Stimulated activated CD8-positive, alpha-beta memory T cell treated with anti-CD3 and anti-CD28 coated beads, Interleukin-12 subunit alpha, Interleukin-12 subunit beta, amount 100 ng/mL, for 4 hours (primary cell): ENCODE measurements at places on chromosomes 6 and 20.

- DNase-seq, result no peak
Observed at GRCh38 chr6:13494137-13494536, 6.7 kb upstream of the GFOD1 start.

GRCh38 chr20:19921284-19921793 lies 95.8 kb upstream of the NAA20 start:
- DNase-seq, result no peak

GRCh38 chr6:37818536-37819176 lies 871 bp upstream of the ZFAND3 start:
- peak; percentile 88 for DNase-seq

DNA sequence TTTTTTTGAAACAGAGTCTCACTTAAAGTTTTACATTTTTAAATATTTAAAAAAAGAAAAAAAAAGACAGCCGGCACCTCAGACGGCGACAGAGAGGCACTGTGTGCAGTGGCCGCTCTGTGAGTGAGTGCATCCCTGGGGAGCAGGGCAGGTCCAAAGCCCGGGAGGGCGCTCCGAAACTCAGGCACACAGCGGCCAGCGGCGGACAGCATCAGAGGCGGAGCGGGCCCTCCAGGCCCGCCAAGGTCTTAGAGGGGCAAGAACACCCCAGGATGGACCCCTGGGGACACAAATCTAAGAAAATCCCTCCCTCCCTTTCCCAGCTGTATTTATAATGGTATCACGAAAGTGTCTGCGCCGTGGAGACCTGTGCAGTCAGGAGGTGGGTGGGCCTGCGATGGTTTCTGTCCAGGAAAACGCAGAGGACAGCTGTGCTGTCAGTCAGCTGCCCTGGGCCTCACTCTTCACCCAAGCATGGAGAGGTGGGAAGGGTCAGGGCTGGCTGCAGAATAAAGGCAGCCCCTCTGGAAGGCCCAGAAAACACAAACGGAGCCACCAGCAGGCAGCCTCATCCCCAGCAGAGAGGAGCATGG lies 43.8 kb downstream of the TAF4 start:
- no peak for DNase-seq

- no peak for DNase-seq
Observed at GRCh38 chr20:19943061-19943521, 74.1 kb upstream of the NAA20 start.

GRCh38 chr6:146548898-146549374 lies 5.3 kb downstream of the RAB32 start:
- no peak for DNase-seq

DNA sequence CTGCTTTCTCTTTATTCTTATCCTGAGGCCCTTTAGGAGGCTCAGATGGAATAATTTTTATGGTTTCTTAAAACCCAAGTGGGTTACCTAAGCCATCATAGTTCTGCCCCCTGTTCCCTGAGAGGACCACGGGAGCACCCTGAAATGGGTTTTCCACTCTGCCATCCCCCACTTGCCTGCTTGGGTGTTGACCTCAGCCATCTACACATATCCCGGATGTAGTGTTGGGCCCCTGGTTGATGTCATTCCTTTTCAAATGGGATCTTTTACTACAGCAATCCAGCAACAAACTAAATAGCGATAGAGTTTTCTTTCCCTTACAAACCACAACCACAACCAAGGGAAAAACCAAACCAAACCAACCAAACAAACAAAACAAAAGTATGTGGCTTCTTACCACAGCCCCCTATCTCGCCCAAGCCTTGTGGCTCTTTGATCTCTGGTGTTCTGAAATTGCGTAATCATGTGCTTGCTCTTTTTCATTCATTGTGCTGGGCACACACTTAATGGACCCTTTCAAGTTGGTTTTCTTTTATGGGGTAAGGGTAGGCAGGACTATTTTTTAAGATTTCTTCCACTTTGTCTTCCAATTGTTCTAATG lies 154.9 kb downstream of the ESR1 start:
- no peak for DNase-seq

- DNase-seq, result no peak
Observed at GRCh38 chr6:149363154-149363553, 36.9 kb upstream of the SUMO4 start.

GRCh38 chr6:155196911-155197310 lies 66.9 kb upstream of the CLDN20 start:
- no peak for DNase-seq

DNA sequence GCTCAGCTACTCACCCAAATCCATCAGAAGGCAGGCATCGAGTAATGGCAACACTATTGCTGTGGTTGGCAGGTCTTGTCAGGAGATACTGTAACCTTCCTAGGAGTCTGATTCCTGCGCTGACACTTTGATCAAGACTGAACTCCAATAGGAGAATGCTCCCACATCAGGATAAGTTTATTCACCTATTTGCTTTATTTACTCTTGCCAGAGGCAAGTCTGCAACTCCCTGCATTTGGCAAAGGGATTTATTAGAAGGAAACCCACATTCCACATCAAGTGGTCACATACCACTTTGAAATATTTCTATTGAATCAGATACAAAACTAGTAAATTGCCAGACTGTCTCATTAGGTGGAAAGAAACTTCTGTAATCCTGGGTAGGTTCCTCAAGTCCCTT lies 43.5 kb downstream of the ZFAND3 start:
- no peak for DNase-seq

DNA sequence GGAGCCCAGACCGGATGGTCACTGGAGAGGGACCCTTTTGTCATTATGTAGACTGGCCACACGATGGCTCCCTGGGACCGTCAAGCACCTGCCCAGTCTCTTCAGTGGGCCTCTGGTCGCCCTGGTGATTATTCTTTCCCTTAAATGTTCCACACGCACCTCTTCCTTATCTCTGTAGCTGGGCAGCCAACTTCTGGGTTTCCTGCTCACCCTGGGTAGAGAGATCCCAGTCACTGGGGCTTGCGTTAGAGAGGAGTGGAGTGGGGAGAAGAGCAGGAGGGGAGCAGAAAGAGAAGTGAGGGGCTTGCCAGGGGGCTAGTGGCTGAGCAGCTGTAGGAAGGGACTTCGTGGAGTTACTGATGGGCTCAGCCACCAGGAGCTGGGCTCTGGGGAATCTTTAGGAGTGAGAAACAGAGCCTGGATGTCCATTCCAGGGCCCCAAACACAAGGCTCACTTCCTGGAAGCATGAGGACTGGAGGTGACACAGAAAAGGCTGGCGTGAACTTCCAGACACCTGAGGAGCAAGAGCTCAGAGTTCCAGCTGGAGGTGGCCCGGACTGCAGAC lies 150.1 kb downstream of the DHX35 start:
- DNase-seq, result no peak

- DNase-seq, result no peak
Observed at GRCh38 chr20:326645-327185, 1.4 kb downstream of the SOX12 start.

DNA sequence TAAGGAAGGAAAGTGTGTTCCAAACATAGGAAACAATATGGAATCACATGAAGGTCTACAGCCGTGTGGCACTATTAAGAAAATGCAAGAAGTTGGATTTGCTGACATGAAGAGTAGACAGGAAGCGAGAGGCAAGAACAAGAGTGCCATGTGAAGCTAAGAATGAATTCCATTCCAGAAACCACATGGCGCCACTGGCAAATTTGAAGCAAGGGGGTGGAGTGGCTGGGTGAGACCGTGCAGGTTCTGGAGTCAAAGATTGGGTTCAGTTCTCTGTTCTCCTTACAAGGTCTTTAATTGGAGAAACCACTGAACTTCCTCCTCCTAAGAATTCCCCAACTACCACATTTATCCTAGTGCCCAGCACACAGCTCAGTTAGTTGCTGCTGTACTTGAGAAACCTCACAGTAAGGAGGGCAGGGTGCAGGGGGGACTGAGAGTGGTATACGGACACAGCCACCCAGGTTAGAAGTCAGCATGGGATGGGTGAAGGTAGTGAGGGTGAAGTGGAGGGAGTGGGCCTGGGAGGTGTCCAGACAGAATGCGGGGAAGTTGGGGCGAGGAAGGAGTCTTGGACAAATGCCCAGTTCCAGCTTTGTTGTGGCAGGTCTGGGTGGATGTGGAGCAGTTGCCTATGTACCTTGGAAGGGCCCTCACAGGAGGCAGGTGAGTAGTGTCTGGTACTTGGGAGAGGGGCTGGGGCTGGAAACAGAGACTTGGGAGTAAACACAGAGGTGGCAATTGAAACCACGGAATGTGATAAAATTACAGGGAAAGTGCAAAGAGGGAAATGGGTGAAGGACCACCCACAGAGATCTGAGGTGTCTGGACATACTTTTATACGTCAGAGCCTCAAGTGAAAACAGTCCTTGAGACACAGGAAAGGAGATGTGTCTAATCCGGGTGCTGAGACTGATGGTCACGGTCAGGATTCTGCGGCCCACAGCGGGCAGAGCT lies 14.3 kb downstream of the LYRM4 start:
- DNase-seq, result no peak

GRCh38 chr6:98941319-98941718 lies 6.4 kb downstream of the FBXL4 start:
- no peak for DNase-seq

- no peak for DNase-seq
Observed at GRCh38 chr20:1827974-1828785, 67.0 kb upstream of the SIRPA start.

- no peak for DNase-seq
Observed at GRCh38 chr20:47691625-47692024, 93.7 kb downstream of the SULF2 start.

GRCh38 chr6:12034837-12035236 lies 22.7 kb downstream of the HIVEP1 start:
- no peak for DNase-seq

- DNase-seq, result no peak
Observed at GRCh38 chr6:87366072-87366827, 21.6 kb downstream of the C6orf163 start.

DNA sequence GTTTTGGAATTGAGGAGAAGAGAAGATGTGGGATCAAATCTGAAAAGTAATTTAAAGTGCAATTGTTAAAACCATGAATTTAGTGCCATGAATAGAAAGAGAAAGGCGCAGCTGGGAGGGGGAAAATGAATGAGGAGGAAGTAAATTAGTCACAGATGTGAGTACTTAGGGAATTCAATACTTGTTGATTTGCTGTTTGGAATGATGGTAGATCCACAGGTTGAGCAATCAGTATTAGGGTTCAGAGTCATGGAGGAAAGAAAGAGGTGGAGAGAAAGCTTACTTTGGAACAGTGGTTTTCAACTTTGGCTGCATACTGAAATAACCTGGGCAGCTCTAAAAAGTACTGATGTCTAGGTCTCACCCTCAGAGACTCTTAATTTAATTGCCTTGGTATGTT lies 229.7 kb upstream of the ASCC3 start:
- no peak for DNase-seq

DNA sequence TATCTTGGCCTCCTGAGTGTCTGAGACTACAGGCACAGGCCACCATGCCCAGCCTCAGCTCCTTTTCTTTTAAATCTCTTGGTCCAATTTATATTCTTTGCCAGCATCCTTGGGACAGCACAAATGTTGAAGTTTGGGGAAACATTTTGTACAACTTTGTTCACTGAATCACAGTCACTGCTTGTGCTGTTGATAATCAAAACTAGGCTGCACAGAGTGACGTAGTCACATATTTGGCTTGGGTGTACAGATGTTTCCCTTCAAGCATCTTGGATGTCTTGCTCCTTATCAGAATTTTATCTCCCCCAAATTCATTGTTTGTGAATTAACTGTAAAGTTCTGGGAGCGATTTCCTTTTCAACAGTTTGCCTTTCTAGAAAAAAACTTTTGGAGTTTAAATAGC lies 17.9 kb downstream of the CARMIL1 start:
- no peak for DNase-seq
